Hepatocyte (in vitro differentiated cells): ENCODE measurements at places on chromosomes 5 and 9.

GRCh38 chr5:36300191-36300926, 1.3 kb downstream of the RANBP3L start:
- H3K27me3 ChIP-seq: no peaks in the 10 kb centered on the region
- H3K27ac ChIP-seq: peak overlapping the region; percentile 74
- H3K36me3 ChIP-seq: no peaks in the 10 kb centered on the region
- no peak overlapping the region for H3K4me3 ChIP-seq

DNA sequence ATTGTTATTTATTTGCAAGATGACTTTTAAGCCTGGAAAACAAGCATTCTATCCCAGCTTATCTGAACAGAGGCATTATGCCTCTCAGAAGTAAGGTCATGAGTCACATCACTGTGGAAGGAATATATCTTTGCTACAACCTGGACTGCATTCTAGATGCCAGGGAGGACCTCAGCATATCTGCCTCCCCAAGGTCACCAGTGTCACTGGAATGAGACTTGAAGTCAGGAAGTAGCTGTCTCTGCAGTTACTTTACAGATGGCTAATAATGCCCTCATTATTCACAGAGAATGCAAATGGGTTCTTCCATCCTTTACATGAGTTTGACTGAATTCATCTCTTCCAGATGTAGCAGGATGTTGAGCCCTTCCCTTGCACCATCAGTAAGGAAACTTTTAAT, 4.4 kb upstream of the FAM13B start:
- no peak for DNase-seq
- H3K4me1 ChIP-seq: peaks cover 9% of the 10 kb centered on the region
- no peaks in the 10 kb centered on the region for H3K36me3 ChIP-seq
- no peaks in the 10 kb centered on the region for H3K27me3 ChIP-seq

GRCh38 chr5:58348996-58349728, 110.7 kb downstream of the PLK2 start:
- no peak for DNase-seq
- no peaks in the 10 kb centered on the region for H3K27me3 ChIP-seq
- H3K4me3 ChIP-seq: no peak overlapping the region
- H3K27ac ChIP-seq: no peak overlapping the region

GRCh38 chr5:140273401-140273877, 29.5 kb downstream of the PFDN1 start:
- no peak overlapping the region for H3K27ac ChIP-seq
- no peaks in the 10 kb centered on the region for H3K27me3 ChIP-seq
- H3K36me3 ChIP-seq: no peaks in the 10 kb centered on the region
- no peak for DNase-seq
- H3K4me3 ChIP-seq: no peak overlapping the region

GRCh38 chr9:96100385-96101300, 201.3 kb downstream of the HSD17B3 start:
- peak; percentile 31 for DNase-seq
- H3K36me3 ChIP-seq: no peaks in the 10 kb centered on the region
- H3K4me3 ChIP-seq: no peak overlapping the region

- DNase-seq: no peak
- no peaks in the 10 kb centered on the region for H3K27me3 ChIP-seq
- H3K4me1 ChIP-seq: no peaks in the 10 kb centered on the region
- no peaks in the 10 kb centered on the region for H3K36me3 ChIP-seq
Observed at GRCh38 chr5:155367841-155368240, 354.3 kb downstream of the KIF4B start.

DNA sequence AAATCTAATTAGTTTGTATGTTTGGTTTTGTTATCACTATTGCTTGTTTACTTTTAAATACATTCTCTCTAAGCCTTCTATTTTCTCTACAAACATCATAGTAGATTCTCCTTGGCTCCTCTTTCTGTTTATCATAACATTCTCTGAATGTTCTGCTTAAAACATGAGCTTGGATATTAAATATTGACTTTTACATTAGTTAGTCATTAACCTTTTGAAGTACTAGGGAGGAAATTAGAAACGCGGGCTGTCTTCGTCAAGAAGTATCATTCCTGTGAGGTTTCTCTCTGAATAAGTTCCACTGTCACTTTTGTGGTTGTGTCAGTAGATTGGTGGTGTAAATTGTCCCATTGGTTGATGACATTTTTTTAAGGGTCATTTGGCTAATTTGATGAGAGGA, 821.5 kb downstream of the EFNA5 start:
- no peak overlapping the region for H3K27ac ChIP-seq
- no peak for DNase-seq
- H3K4me1 ChIP-seq: peaks cover 17% of the 10 kb centered on the region
- H3K36me3 ChIP-seq: no peaks in the 10 kb centered on the region
- no peaks in the 10 kb centered on the region for H3K27me3 ChIP-seq
